A673 (cell line): ENCODE measurements at places on chromosomes 13 and 19. TPM values are rescaled to one million over a fixed set of nuclear protein-coding genes. Genes with fewer than 3 reads are reported as not detected.

DNA sequence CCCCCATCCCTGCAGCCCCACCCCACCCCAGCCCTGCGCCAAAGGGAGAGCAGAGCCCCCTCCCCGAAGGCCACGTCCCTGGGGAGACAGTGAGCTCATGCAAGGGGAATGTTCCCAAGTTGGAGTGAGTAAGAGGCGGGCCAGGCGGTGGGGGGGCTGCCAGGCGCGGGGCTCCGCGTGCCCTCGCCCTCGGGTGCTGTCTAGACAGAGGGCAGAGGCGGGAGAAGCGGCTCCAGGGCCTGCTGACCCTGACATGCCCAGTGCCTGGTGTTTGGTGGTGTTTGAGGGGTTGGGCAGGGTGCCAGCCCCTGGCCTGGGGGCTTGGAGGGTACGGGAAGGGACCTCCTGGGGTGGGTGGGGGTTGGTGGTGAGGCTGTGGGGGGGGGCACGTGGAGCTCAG is 1.0 kb downstream of the FSTL3 start:
- peak; percentile 70 for DNase-seq

GRCh38 chr13:46995874-46996273 is 99.0 kb upstream of the HTR2A start:
- DNase-seq: no peak

DNA sequence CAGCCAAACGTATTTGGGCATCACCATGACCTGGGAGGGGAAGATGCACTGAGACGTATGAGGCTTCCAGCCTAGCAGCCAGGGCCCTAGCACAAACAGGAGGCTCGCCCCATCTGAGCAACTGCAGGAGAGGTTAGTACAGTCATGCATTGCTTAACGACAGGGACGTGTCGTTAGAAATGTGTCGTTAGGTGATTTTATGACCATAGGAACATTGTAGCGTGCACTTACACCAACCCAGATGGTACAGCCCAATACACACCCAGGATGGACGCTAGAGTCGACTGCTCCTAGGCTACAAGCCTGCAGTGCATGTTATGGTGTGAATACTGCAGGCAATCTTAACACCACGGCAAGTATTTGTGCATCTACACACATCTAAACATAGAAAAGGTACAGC is 9.3 kb downstream of the CD177 start:
- DNase-seq: no peak

DNA sequence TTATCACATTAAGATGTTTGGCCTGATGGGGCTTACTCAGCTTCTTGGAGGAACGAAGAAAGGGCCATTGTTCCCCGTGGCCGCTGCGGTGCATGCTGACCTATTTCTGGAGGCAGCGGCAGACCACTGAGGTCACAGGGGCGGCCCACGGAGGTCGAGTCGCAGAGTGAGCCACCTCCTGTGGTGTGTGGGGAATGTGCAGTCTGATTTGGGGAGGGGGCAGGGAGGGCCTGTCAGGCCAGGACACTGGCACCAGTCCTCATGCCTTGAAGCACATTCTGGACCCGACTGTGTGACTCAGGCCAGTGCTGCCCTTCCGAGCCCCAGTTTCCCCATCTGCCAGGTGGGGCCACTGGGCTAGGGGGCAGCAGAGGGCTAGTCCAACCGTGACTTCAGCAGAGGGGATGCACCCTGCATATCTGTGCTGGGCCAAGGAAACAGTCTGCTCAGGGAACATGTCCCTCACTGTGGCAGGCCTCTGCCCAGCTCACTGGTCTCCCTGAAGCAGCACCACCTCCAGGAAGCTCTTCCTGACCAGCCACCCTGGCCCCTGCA is 6.3 kb downstream of the SLC7A10 start:
- DNase-seq: no peak

DNA sequence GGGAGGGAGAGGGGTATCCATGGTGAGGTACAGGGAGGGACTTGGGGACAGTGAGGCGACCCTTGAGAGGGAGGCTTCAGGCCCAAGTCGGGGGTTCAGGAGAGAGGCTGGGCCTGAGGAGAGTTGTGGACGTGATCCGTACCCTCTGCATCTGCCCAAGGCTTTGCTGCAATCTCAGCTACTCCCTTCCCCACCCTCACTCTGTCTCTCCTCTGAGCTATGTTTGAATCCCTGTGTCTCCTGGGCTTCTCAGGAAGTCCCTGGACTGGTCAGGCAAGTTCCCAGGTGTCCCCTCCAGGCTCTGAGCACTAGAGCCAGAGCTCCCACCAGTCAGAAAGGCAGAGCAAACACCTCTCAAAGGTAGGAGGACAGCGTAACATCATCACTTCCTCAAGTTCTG is 1.8 kb downstream of the LIN37 start:
- no peak for DNase-seq

GRCh38 chr19:38514812-38515633 is 81.5 kb downstream of the RYR1 start:
- peak; percentile 68 for DNase-seq

GRCh38 chr19:50204811-50205675 is 1.6 kb downstream of the MYH14 start:
- no peak for DNase-seq

- DNase-seq: no peak
These were observed 3.2 kb upstream of the GRTP1 start for GRCh38 chr13:113367020-113367560.

DNA sequence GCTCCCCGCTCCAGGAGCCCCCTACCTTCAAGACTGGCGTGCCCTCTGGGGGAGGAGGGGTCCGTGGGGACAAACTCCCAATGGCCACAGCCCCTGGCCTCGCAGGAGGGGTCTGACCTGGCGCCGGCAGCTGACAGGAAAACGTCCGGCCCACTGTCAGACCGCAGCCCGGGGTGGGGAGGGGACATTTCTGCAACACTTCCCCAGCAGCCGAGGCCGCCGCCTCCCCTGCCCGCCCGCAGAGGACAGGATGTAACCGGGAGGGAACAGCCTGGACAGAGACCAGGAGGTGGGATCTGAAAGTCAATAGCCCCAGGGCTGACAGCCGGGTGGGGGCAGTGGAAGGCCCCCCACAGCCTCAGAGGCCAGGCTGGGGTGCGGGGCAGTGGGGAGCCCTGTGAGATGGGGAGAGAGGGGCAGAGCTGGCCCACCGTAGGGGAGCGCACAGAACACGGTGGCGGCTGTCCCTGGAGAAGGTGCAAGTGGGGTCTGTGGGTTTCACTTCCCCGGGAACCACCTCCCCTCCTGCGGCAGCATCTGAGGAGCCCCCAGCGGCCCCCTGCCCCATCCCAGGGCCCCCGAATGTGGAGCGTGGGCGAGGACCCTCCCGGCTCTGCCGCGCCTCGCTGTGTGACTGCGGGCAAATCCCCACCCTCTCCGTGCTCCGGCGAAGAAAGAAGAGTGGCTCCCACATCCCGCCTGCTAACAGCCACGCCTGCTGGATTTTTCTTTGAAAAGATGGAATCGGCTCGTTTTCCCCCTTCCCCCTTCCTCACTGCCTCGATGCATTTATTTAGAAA is at the start of gene PEAK3:
PEAK3 (minus strand) TSS at position 114 of the 800 bp plus-strand sequence. CDS start 1,244 bp downstream, outside the sequence.
- no peak for DNase-seq

- DNase-seq: no peak
These were observed 45.8 kb downstream of the TGDS start for GRCh38 chr13:94550062-94550738.

- DNase-seq: peak; percentile 15
These were observed 1.5 kb downstream of the RGCC start for GRCh38 chr13:41458761-41459431.

- DNase-seq: no peak
These were observed 32.5 kb downstream of the ZNF567 start for GRCh38 chr19:36719687-36720556.

- DNase-seq: peak; percentile 95
These were observed 19.2 kb downstream of the RCN3 start for GRCh38 chr19:49546825-49547565.

DNA sequence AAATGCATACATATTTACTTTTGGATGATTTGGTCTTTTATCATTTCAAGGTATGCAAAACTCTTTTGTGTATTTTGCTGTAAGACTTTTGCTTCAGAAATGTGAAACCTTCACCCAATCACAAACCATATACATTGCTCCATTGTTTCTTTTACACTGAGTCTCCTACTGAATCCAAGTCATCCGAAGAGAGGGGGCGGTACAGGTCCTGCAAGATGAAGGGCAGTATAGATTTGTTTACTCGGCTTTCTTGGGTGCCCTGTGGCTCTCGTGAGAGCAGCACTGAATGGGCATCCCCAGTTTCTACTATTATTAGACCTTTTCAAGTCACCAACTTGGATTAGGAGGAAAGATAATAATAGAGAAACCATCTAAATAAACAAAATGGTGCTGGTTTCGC is 280.6 kb downstream of the DCLK1 start:
- DNase-seq: no peak

DNA sequence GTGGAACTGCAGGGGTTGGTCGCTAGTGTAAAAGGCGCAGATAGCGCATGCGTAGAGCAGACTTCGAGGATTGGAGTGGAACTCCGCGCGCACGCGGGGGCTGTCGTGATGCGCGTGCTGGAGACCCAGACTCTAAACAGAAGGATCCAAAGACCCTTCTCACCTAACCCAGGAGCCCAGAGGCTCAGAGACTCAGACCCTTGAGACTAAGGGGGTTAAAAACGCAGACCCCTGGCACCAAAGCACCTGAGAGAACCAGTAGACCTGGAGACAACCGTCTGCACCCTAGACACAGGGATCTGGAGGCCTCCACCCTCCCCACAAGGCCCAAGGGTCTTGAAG is 567 bp upstream of the CTU1 start:
- DNase-seq: no peak

DNA sequence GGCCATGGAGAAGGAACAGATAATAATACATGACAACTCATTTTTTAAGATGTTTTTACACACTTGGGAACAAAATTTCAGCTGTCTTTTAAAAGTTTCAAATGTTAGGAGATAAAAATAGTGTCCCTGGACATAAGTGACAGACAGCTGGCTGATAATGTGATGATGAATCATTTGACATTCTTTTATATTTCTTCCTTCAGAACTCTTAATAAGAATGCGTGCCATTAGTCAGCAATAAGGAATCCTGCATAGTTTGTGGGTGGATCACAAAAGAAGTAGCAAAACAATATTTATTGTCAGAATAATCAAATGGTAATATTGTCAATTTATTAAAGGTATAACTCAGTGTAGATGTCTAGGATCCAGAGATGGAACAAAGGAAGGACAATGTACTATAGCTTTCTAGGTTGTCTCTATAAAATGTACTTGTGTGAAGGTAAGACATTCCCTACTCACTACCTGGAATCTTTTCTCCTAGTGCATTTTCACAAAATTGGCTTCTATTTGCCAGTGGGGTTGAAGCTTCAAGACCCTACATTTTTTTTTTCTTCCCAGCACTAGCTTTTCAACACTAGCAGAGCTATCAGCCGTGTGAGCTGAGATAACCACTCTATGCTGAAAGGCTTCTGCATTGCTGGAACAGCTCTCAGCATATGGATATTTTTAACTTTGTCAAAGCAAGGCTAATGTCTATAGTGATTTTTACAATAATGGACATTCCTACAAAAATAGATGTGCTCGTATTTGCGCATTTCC is 175.6 kb upstream of the SLITRK6 start:
- DNase-seq: no peak

DNA sequence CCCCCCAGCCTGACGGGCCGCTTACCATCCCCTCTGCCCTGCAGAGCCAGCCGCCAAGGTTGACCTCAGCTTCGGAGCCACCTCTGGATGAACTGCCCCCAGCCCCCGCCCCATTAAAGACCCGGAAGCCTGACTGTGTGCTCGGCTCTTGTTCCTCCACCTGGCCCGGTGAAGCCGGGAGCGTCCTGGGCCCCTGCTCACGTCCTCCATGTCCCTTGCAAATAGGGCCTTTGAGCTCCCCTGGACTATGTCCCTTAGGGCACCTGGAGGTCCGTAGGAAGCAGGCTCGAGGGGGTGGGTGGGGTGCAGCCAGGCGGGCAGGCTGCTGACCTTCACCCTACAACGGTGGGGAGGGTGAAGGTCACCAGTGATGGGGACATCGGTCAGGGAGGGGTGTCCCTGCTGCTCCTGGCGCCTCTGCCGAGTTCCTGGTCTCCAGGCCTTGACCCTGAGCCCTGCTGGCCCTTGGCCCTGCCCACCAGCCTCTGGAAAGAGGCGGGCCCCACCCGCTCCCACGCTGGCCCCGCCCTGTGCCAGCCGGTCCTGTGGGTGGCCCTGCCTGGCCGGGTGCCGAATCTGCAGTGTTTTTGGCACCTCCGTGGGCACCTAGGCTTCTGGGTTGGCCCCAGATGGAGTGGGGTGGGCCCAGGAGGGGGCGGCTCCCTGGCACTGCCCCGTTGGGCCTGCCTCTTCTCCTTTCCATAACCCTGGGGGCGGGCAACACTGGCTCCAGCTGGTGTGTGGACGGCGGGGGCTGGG is 3.3 kb downstream of the ATP5F1D start:
- DNase-seq: no peak

GRCh38 chr13:78160793-78161192 is 242.2 kb upstream of the EDNRB start:
- no peak for DNase-seq

GRCh38 chr13:94674609-94675348 is 37.6 kb downstream of the SOX21 start:
- DNase-seq: peak; percentile 67

DNA sequence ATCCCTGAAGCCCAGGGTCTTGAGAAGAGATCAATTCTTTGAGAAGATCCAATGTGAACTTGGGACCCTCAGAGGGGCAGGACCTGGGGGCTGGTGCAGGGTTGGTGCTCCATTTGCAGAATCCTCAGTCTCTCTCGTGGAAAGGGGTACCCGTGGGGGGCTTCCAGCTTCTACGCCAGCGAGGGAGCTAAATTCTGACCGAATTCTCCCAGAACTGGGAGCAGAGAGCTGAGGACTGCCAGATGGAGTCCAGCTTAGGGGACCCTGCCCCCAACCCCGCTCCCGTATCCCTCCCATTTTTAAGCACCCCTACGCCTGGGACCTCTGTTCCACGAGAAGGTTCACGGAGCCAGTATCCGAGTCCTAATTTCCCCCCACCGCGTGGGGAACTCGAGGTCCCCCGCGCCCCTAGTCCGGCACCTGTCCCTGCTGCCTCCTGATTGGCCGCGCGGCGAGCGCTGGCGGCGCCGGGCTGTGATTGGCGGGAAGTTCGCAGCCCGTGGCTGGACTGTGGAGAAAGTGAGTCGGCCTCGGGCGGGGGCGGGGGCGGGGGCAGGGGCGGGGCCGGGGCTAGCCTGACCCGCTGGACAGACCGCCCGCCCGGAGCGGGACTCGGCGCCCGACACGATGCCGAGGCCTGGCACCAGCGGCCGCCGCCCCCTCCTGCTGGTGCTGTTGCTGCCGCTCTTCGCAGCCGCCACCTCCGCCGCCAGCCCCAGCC is 4.4 kb upstream of the LTBP4 start:
- DNase-seq: no peak

TSHZ3 gene
- total RNA-seq: 14.8 and 15.5 TPM in 2 replicates

CGB1 gene
- not detected in 2 replicates for total RNA-seq

ARL11 gene
- not detected in 2 replicates for total RNA-seq

SLC25A41 gene
- total RNA-seq: 0.39 and 0.44 TPM in 2 replicates

ZNF69 gene
- 4.3 and 5.5 TPM in 2 replicates for total RNA-seq

SIGLEC8 gene
- not detected in 2 replicates for total RNA-seq

TBC1D4 gene
- total RNA-seq: 9.8 and 10.6 TPM in 2 replicates

ANGPTL4 gene
- total RNA-seq: 1.1 and 1.7 TPM in 2 replicates

TRIM28 gene
- 985 and 1,038 TPM in 2 replicates for total RNA-seq

LRRC4B gene
- 23.1 and 24.9 TPM in 2 replicates for total RNA-seq
